ENCODE measurements at places on chromosomes 4 and X.

GRCh38 chr4:184784628-184785257 is 41.0 kb downstream of the ACSL1 start:
- no peak for DNase-seq

GRCh38 chr4:25919676-25920075 is 5.7 kb downstream of the SMIM20 start:
- DNase-seq: no peak

DNA sequence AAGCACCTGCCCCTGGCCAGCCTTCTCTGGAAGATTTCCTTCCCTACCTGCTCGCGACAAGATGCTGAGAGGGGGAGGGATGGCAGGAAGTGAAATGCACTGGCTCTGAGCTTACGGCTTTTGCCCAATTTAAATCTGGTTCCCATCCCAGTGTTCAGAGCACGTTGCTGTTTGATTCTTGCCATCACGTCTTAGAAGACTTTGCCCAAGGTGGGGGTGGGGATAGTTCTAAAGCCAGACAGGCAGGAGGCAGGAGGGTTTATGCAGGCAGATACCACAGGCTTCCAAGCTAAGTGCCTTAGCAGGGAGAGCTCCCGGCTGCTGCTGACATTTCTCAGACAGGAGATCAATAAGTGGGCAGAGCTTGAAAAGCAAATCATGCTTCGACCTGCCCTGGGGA is 393.9 kb downstream of the MID1IP1 start:
- no peak for DNase-seq

DNA sequence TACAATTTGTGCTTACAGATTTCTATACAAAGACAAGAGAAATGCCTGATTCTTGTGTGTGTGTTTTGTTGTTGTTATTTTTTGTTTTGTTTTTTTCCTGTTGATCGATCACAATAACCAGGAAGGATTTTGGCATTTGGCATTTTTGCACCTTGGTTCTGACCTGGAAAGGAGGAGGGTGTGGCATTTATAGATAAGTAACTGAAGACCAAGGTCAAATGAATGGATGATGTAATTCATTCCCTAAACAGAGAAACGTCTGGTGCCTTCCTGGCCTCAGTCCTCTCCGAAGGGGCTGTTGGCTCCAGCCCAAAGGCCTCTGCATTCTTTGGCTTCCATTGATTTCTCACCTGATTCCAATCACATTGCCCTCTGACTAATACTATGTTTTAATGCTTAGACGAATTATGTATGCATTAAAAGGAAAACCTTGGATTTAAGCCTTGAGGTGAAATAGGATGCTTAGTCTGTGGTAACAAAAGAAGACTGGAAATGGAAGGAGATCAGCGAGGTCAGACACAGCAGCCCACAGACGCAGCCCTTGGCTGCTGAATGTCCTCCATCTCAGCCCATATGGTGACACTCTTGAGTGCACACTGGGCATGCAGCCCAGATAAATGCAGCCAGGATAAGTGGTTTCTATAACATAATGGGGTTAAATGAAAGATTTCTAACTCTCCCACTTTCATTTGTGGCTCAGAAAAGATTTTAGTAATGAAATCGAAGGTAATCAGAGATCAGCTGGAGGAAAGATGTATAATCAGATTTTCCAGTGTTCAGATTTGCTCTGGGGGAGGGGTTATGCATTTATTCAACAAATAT is 60.5 kb upstream of the TRIM2 start:
- no peak for DNase-seq

GRCh38 chr4:9925750-9926439 is 95.4 kb downstream of the SLC2A9 start:
- no peak for DNase-seq

- no peak for DNase-seq
These were observed 31.2 kb upstream of the IL3RA start for GRCh38 chrX:1305411-1305810.

- no peak for DNase-seq
These were observed 193.0 kb upstream of the RPS6KA3 start for GRCh38 chrX:20459410-20460350.

DNA sequence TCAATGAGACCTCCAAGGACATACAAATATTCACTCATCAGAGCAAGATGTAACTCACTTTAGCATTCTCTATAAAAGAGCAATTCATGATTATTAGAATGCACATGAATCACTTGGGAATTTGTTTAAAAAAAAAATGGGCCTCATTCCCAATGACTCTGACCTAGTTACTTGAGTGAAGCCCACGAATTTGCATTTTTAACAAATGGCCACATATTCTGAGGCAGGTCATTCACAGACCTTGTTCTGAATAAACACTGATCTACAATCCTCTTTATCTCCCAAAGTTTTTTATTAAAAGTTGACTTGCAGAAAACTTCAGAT is 255.1 kb upstream of the VEGFC start:
- no peak for DNase-seq

GRCh38 chrX:44903830-44904530 is 31.0 kb downstream of the KDM6A start:
- DNase-seq: no peak

DNA sequence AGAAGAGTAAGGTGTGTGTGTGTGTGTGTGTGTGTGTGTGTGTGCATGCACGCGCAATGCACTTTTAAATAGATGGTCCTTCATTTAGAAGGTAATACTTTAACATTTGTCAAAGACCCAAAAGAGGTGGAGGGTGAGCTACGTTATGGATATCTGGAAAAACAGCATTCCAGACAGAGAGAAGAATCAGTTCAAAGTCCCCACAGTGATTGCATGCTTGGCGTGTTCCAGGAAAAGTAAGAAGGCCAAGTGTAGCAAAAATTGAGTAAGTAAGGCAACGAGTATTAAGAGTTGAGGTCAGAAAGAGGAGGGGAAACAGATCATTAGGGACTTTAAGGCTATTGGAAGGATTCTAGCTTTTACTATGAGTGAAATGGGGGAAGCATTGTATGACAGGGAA is 21.9 kb upstream of the GABRE start:
- no peak for DNase-seq

DNA sequence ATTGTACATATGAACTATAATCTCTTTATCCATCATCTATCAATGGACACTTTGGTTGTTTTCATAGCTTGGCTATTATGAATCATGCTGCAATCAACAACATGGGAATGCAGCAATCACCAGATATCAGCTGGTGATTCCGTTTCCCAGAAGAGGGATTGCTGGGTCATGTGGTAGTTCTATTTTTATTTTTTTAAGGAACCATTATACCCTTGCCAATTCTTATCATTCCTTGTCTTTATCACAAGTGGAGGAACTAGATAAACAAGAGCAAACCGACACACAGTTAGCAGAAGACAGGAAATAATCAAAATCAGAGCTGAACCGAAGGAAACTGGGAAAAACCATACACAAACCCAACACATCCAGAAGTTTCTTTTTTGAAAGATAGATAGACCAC is 14.5 kb upstream of the LNX1 start:
- DNase-seq: no peak

DNA sequence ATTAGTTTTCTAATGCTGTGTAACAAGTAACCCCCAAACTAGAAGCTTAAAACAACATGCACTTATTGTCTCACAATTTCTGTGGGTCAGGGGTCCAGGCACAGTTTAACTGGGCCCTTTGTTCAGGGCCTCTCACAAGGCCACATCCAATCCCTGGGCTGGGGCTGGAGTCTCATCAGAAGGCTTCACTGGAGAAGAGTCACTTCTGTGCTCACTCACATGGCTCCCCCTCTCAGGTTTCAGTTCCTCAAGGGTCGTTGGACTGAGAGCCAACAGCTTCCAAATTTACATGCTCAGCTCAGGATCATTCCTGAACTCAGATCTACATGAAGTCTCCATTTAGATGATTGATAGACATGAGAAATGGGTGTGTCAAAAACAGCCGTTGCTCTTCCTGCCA is 77.1 kb downstream of the EVC start:
- DNase-seq: no peak

All from vagina (tissue), 2 donors.